HFFc6 (cell line): ENCODE measurements at places on chromosomes 7 and 10. TPM values are rescaled to one million over a fixed set of nuclear protein-coding genes. Genes with fewer than 3 reads are reported as not detected.
A peak's percentile ranks its signal among the peaks of the same experiment; 100 is the strongest.

REEP3 gene
- 78.8 to 90.0 TPM (median 79.8 TPM) in 3 replicates for total RNA-seq

FGFBP3 gene
- total RNA-seq: 0.41 to 0.51 TPM (median 0.50 TPM) in 3 replicates

HABP2 gene
- not detected in 3 replicates for total RNA-seq

TRIM50 gene
- total RNA-seq: not detected in 3 replicates

ADCYAP1R1 gene
- total RNA-seq: 0.03 TPM in 1 of 3 replicates, not detected in the others

IDI2 gene
- not detected in 3 replicates for total RNA-seq

FRA10AC1 gene
- 8.3 to 10.5 TPM (median 9.6 TPM) in 3 replicates for total RNA-seq

IFIT3 gene
- total RNA-seq: 11.6 to 18.1 TPM (median 11.6 TPM) in 3 replicates

LEP gene
- total RNA-seq: not detected in 3 replicates

- DNase-seq: no peak
Measured at GRCh38 chr10:23694921-23695824, 256.3 kb downstream of the OTUD1 start.

DNA sequence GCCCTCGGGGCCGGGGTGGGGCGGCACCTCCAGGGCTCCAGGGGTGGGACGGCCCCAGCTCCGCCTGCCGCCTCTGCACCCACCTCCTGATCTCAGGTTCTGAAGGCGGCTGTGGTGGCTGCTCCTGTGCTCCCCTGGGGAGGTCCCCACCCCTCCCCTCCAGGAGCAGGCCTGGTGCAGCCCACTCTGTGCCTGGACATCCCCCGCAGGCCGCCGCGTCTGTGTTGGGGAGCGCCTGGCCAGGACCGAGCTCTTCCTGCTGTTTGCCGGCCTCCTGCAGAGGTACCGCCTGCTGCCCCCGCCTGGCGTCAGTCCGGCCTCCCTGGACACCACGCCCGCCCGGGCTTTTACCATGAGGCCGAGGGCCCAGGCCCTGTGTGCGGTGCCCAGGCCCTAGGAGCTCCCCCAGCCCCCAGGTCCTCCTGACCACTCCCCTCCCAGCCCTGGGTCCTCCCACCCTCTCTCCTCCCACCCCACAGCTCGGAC, 5.5 kb downstream of the CYP2W1 start:
- no peak for DNase-seq

DNA sequence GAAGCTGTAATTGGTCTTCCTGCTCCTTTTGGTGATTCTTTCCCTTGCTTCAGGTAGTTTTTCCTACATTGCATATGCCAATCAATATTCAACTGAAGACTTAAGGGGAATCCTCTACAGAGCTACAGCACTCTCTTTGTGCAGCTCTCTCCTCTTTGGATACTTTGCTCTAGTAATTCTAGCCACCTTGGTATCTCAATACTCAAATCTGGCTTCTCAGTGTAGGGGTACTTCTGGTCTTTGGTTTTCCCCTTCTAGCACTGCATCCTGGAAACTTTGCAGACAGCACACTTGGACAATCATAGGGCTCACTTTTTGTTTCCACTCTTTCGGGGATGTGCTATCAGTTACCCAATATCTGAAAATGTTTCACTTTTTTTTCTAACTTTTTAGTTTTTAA, 9.9 kb downstream of the PHTF2 start:
- no peak for DNase-seq

GRCh38 chr10:15369256-15370211, 1.6 kb downstream of the FAM171A1 start:
- DNase-seq: no peak

DNA sequence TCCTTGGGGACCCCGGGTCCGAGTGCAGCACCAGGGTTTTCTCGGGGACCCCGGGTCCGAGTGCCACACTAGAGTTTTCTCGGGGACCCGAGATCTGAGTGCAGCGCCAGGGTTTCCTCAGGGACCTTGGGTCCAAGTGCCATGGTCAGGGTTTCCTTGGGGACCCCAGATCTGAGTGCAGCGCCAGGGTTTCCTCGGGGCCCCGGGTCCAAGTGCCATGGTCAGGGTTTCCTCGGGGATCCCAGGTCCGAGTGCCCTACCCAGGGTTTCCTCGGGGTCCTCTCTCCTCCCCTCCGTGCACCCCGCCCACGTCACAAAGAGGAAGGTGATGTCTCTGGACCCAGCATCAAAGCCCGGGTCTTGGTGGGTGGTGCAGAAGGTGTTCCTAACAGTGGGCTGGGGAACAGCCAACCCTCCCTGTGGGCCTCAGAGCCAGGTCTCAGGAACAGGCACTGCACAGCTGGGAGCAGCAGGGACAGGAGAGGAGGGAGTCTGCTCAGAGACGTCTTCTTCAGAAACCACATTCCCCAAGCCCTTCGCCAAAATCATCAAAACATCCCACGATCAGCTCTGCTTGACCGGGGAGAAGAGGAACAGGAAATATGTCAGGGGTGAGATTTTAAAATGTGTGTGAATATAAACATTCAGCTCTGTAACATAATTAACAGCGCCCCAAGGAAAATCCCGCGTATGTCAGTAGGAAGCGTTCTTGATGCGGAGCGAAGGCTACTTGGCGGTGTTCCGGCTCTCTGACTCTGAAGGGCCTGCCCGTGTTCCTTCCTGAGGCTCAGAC, 540.7 kb downstream of the DNAJB6 start:
- DNase-seq: no peak

DNA sequence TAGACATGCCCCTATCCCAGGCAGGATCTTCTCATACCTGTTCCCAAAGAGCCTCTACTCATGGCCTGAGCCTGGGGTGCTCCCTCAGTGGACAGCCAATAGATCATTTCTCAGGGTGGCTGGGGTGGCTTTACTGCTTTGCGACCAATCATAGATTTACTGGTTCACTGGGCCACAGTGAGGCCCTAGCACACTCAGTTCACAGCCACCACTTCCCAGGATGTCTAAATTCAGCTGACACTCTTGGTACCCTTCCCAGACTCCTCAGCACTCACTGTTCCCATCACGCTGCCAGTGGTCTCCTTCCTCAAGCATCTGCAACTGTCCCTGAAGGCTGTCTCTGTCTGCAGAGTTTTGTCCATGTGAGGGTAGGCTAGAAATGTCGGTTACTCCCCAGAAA, 50.6 kb downstream of the ARHGAP22 start:
- DNase-seq: no peak

DNA sequence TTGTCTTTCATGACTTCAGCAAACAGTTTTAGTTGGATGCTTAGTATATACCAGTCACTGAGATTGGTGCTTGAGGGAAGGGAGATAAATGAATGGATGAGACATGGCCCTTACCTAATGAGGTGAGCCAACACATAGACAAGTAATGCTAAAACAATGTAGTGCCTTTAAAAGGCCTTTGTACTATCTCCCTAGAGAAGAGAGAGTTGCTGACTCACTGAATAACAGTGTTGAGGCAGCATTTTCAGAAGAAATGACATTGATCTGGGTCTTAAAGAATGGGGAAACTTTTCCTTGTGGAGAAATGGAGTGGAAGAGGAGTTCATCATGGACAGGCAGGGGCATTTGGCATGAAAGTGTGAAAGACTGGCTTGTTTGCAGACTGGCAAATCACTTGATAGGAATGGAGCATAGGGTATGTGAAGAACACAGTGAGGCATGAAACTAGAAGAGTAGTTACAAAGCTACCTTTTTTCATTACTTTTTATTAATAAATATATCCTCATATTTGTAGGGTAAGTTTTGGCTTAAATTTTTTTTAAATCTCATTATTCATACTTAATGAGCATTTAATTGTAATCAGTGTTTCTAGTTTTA, 91.2 kb downstream of the KAT6B start:
- DNase-seq: peak; percentile 68

GRCh38 chr7:25765110-25765655, 386.8 kb upstream of the NFE2L3 start:
- no peak for DNase-seq

DNA sequence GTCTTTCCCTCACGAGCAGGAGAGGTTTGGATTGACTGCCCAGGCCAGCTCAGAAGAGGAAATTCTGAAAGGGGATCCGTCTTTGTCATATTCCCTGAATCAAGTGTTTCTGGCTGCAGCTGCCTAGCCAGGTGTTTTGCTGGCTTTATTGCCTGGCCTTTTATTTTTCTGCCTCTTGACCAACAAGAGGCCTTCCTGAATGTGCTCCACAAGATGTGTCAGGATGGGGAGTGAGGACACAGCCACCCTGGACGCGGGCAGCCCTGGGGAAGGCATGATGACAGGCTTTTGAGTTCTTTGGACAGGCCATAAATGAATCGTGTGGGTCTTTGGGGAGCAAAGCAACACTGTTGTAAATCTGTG, 163.6 kb downstream of the CAMK1D start:
- no peak for DNase-seq

GRCh38 chr7:152050547-152050971, 25.1 kb downstream of the GALNT11 start:
- no peak for DNase-seq

DNA sequence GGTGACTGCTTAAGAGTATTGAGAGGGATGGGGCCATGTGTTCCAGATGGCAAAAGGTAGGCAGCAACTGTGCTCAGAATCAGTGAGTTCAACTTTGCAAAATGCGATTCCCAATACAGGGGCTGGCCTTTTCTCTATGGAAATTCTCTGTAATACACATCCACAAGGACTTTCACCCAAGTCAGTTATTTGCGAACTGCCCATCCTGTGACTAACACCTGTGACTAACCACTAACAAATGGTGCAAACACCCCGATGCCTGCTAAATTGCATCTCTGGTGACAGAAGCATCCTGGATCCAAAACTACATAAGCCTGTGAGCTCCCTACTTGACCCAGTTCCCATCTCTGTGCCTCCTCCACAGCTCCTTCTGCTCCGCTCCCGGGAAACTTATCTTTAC, 9.0 kb upstream of the CUZD1 start:
- DNase-seq: peak; percentile 90

GRCh38 chr10:11135709-11136108, 118.0 kb downstream of the CELF2 start:
- no peak for DNase-seq

- no peak for DNase-seq
Measured at GRCh38 chr7:51140199-51141164, 176.1 kb downstream of the COBL start.

GRCh38 chr10:17989908-17990767, 38.4 kb downstream of the SLC39A12 start:
- DNase-seq: peak; percentile 65

- DNase-seq: no peak
Measured at GRCh38 chr10:101228153-101228965, 904 bp downstream of the LBX1 start.
